Osteoblast (primary cell): ENCODE measurements at places on chromosomes 2 and 18. TPM values are rescaled to one million over a fixed set of nuclear protein-coding genes. Genes with fewer than 3 reads are reported as not detected.

Gene MLPH
- 25.7 and 32.1 TPM in 2 replicates for total RNA-seq

DNA sequence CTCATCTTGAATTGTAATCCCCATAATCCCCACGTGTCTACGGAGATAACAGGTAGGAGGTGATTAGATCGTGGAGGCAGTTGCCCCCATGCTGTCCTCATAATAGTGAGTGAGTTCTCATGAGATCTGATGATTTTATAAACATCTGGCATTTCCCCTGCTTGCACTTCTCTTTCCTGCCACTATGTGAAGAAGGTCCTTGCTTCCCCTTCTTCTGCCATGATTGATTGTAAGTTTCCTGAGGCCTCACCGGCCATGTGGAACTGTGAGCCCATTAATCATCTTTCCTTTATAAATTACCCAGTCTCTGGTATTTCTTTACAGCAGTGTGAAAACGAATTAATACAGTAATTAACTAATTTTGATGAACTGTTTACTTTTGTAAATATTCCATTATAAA lies 582.5 kb downstream of the TSN start:
- no peaks in the 10 kb centered on the region for H3K4me1 ChIP-seq
- no peak overlapping the region for H3K27ac ChIP-seq
- no peaks in the 10 kb centered on the region for H3K27me3 ChIP-seq

- H3K27me3 ChIP-seq: peaks cover 5% of the 10 kb centered on the region
- H3K4me1 ChIP-seq: no peaks in the 10 kb centered on the region
- H3K27ac ChIP-seq: no peak overlapping the region
- no peak for DNase-seq
- H3K4me3 ChIP-seq: no peak overlapping the region
- H3K36me3 ChIP-seq: no peaks in the 10 kb centered on the region
Measured at GRCh38 chr2:128496700-128497099, 178.0 kb upstream of the HS6ST1 start.

DNA sequence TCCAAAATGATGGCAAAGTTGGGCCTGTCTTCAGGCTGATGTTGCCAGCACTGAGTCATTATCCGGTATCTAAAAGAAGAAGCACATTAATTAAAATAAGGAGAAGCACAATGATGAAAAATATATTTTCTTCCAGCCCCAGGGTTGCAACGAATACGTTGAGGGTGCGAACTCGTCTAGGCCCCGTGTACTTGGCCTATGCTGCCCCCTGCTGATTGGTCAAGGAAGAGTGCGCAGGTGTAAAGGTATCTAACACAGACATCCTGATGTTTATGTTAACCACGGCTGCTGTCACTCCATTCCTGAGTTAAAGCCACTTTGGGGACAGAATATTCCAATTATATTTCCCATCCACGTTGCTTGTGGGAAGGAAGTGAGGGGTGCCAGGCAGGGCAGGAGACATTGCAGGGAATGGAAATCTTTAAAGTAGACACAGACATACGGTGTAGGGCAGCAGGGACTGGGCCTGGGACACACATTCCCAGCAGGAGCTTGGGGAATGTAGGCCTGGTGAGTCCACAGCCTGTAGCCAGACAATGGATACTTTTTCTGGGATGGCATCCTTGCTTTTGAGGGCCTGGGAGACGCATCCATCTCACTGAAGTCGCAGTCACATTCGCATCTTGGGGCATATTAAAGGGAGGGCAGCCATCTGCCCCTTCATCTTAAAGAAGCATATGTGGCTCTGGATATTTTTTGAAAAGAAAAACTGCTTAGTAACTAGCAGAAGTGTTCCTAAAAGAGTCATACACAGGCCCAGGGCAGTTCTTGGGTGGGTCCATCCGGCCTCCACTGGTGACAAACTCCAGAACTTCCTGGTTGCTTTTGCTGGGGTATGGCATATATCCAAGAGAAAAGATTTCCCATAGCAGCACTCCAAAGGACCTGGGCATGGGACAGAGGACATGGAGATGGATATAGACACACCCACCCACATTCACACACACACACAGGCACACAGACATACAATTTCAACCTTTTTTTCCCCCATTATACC lies 81.9 kb downstream of the CLIP4 start:
- no peaks in the 10 kb centered on the region for H3K27me3 ChIP-seq
- DNase-seq: no peak
- no peak overlapping the region for H3K4me3 ChIP-seq
- H3K4me1 ChIP-seq: peaks cover 11% of the 10 kb centered on the region

Gene KCNE4
- total RNA-seq: 37.6 and 40.4 TPM in 2 replicates

Gene HSBP1L1
- total RNA-seq: 9.4 and 11.2 TPM in 2 replicates

DNA sequence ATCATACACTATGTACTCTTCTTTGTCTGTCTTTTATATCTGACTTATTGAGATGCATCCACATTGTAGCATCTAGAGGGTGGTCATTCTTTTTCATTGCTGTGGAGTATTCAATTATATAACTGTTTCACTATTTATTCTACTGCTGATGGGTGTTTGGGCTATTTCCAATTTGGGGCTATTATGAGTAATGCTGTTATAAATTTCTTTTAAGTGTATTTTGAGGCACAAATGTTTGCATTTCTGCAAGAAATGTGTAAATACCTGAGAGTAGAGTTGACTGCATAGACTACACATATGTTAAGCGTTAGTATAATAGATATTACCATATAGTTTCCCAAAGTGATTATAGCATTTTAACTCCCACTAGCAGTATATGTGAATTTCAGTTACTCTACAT lies 26.9 kb upstream of the PPP1R1C start:
- no peaks in the 10 kb centered on the region for H3K36me3 ChIP-seq
- no peak for DNase-seq
- no peak overlapping the region for H3K4me3 ChIP-seq
- H3K27me3 ChIP-seq: no peaks in the 10 kb centered on the region
- H3K4me1 ChIP-seq: peaks cover 15% of the 10 kb centered on the region

Gene RGPD8
- total RNA-seq: 21.5 and 25.0 TPM in 2 replicates

DNA sequence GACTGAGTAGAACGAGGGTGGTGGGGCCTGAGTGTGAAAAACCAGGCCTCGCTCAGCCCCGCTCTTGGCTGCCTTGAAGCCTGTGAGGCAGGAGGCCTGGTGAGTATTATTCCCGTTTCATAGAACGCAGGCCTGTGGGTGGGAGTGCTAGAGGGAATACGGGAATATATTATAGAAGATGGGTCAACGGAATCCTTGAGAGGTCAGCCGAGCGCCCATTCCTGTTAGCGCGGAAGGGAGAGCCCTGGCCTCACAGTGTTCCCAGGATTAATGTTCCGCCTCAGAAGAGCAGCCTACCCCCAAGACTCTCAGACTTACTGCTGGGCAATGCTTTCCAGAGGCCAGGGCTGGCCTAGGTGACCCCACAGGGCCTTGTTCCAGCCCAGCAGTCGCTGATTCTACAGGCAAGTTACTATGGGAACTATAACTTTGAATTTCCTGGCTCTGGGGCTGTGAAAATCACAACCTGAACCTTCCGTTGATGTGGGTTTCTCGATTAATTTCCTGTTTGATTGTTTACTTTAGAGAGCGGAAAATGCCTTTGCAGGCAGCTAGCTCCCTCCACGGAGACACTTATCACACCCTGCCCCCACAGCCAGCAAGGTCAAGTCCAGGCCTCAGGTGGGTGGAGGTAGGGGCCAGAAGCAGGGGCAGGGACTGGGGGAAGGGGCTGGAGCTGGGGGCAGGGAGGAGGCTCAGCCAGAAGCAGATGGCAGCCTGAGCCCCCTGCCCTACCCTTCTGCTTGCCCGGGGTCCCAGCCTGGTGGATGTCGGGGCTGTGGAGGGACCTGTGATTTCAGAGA lies 108.3 kb downstream of the SMAD7 start:
- H3K4me1 ChIP-seq: peaks cover 55% of the 10 kb centered on the region
- H3K36me3 ChIP-seq: peaks cover 4% of the 10 kb centered on the region
- H3K27ac ChIP-seq: no peak overlapping the region
- H3K27me3 ChIP-seq: no peaks in the 10 kb centered on the region
- peak; percentile 37 for DNase-seq

Gene PLB1
- 0.36 and 0.88 TPM in 2 replicates for total RNA-seq

GRCh38 chr2:156907806-156908205 lies 349.7 kb upstream of the GALNT5 start:
- no peak overlapping the region for H3K4me3 ChIP-seq
- H3K27ac ChIP-seq: no peak overlapping the region
- H3K27me3 ChIP-seq: no peaks in the 10 kb centered on the region
- no peaks in the 10 kb centered on the region for H3K36me3 ChIP-seq

Gene CHRND
- not detected in 2 replicates for total RNA-seq

Gene VIL1
- under 0.01 TPM in 1 of 2 replicates, not detected in the other for total RNA-seq

- H3K4me1 ChIP-seq: peaks cover 34% of the 10 kb centered on the region
- DNase-seq: peak; percentile 94
- peak overlapping the region; percentile 95 for H3K4me3 ChIP-seq
- H3K36me3 ChIP-seq: peaks cover 35% of the 10 kb centered on the region
- H3K27ac ChIP-seq: peak overlapping the region; percentile 60
- no peaks in the 10 kb centered on the region for H3K27me3 ChIP-seq
Measured at GRCh38 chr2:46942143-46942526, 26.5 kb upstream of the MCFD2 start.

Gene INHBB
- under 0.01 and 0.29 TPM in 2 replicates for total RNA-seq

- H3K27me3 ChIP-seq: peaks cover 24% of the 10 kb centered on the region
- no peaks in the 10 kb centered on the region for H3K4me1 ChIP-seq
Measured at GRCh38 chr2:71679491-71679890, 226.1 kb downstream of the DYSF start.

Gene COBLL1
- 10.9 and 17.4 TPM in 2 replicates for total RNA-seq

Gene LOXL3
- total RNA-seq: 64.8 and 97.4 TPM in 2 replicates

Gene SMC6
- 22.4 and 25.3 TPM in 2 replicates for total RNA-seq

DNA sequence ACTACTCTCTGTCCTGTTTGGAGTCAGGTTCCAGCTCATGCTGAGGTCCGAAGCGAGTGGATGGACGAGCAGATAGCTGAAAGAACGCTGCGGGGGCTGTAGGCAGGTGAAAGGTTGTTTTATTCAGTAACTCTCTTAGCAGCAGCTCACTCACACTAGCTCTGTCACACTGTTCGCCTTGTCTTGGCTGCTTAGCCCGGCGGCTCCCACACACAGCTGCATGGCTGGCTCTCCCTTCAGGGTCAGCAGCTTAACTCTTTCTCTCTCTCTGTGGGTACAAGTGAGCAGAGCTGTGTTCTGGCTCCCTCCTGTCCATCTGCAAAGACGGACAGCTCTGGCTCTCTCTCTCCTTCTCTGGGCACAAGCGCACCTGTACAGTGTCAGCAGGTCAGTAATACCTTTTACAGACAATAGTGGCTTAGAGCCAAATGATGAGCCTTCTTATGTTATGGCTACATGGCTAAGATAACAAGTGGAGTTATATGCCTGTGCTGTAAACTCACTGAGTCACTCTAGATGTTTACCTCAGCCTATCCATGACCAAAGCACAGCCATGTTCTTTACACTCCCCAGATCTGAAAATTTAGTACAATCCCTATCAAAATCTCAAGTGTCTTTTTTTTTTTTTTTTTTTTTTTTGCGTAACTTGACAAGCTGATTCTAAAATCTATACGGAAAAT lies 149.3 kb downstream of the GALNT1 start:
- H3K4me1 ChIP-seq: peaks cover 19% of the 10 kb centered on the region
- DNase-seq: no peak
- peak overlapping the region; percentile 39 for H3K4me3 ChIP-seq
- no peak overlapping the region for H3K27ac ChIP-seq
- no peaks in the 10 kb centered on the region for H3K27me3 ChIP-seq

Gene TOGARAM2
- total RNA-seq: under 0.01 and 0.72 TPM in 2 replicates
